Stimulated activated CD8-positive, alpha-beta memory T cell treated with anti-CD3 and anti-CD28 coated beads, Interleukin-7, amount 100 ng/mL, for 48 hours (primary cell): ENCODE measurements at places on chromosomes 2 and 18.

- DNase-seq = no peak
Measured at GRCh38 chr2:239119346-239120126, 271.7 kb downstream of the TWIST2 start.

GRCh38 chr2:26035090-26035743 is 1.3 kb downstream of the RAB10 start:
- no peak for DNase-seq

GRCh38 chr2:218093879-218094278 is 24.8 kb downstream of the RUFY4 start:
- no peak for DNase-seq

- no peak for DNase-seq
Measured at GRCh38 chr2:111160758-111161157, 40.0 kb downstream of the BCL2L11 start.

GRCh38 chr2:9287400-9288045 is 80.9 kb downstream of the ASAP2 start:
- DNase-seq = no peak

DNA sequence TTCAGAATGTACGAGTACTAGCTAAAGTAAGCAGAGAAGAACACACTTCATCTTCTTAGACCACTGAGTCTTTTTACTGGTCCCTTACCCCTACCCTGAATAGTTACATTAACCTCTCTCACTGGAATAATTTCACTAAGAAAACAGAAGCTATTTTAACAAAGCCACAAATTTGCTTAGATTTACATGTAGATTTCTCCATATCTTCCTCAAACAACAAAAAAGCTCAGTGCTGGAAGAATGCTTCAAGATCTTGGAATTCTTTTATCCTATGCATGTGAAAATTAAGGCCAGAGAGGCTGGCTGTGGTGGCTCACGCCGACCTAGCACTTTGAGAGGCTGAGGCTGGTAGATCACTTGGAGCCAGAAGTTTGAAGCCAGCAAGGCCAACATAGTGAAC is 35.2 kb downstream of the MOGAT1 start:
- no peak for DNase-seq

GRCh38 chr18:32301976-32302743 is 112.3 kb downstream of the MEP1B start:
- no peak for DNase-seq

DNA sequence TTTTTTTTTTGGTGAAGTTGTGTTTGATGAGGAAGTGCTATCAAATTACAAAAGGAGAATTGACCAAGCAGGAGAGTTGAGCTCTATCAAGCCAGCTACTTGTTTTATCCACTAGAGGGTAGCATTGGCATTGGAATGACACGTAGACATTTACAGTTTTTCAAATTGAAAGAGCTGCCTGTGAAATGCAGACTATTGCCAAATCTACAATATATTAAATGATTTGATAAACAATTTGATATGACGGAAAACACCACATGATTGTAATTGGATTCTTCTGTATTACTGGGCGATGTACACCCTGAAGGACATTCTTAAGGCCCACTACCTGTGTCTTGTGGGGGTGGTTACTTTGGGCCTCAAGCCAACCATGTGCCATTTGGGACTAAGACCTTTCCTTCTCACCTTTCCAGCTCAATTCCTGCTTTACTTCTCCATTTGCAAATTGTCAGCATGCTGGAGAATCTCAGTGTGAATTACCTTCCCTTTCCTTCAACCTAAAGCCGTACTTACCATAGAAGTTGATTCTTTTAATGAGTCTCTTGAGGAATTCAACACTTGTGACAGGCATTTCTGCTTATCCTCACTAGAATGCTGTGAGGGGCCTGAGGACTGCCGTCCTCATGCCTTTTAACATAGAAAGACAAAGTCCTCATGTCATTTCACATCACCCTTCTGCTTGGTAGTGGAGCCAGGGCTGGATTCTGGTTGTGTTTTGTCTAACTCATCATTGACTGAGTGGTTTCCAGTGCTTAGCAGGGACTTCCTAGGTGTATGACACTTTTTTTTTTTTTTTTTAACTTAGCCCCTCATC is 134.8 kb upstream of the THUMPD2 start:
- DNase-seq = no peak

DNA sequence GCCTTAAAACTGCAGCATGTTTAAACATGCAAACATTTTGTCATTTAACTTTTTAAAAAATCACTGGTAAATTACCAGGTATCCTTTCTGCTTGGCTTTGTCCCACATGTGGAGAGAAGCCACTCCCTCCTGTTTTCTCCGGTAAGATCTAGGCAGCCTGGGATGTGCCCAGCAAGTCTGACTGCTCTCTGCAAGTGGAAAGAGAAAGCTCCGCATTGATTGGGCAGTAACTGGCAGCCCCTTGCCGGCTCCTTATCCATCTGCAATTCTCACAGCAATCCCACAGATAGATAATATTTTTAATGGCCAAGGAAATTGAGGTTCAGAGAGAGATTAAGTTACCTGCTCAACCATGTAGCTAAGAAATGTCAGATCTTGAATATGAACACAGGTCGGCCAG is 136.1 kb downstream of the TMEM200C start:
- DNase-seq = no peak

- DNase-seq = no peak
Measured at GRCh38 chr18:29664278-29665036, 1378.1 kb downstream of the DSC3 start.

DNA sequence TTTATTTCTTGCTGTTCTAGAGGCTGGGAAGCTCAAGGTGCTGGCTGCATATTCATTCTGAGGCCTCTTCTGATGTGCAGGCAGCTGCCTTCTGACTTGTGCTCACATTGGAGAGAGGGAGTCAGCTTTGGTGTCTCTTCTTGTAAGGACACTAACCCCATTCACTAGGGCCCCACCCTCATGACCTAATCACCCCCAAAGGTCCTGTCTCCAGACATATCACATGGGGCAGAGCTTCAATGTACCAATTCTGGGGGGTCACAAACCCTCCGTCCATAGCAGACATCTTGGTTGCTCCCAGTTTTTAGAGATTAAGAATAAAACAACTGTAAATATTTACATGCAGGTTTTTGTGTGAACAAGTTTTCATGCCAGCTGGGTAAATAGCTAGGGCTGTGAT is 109.1 kb downstream of the RTP5 start:
- DNase-seq = no peak

- no peak for DNase-seq
Measured at GRCh38 chr2:161303535-161304050, 4.6 kb upstream of the PSMD14 start.

DNA sequence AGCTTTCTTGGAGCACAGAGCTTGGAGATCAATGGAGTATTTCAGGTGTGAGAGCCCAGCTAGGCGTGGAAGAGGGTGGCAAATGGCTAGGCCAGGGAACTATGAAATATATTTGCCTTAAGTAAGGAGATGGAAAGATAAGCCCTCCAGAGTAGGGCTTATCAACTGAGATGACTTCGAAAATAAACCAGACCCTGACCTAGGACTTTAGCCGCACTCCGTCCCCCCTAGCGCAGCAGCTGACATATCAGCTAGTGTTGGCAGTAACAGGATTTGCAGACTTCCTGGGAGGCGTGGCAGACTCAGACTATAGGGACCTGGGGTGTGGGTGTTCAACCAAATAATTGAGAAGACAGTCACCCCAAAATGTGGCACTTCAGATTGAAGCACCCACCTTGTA is 127.7 kb upstream of the EPAS1 start:
- DNase-seq = no peak

GRCh38 chr2:163133602-163134001 is 295.0 kb upstream of the KCNH7 start:
- no peak for DNase-seq

DNA sequence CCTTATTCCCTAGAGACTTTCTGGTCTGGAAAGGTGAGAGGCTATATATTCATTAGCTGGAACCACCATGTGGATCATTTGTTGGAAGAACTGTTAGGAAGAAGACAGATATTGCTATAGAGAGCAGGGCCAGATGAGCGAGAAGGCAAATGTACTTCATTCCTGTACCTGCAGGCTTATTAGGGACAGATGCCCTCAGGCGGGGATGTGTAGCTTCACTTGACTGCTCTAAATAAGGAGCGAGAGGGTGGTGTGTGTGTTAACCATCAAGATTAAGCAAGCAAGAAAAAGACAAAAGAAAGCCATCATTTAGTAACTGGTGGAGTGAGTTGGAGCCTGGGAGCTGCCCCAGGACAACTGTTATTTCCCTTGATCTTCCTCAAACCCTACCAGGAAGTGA is 36.4 kb downstream of the NEDD4L start:
- DNase-seq = no peak

DNA sequence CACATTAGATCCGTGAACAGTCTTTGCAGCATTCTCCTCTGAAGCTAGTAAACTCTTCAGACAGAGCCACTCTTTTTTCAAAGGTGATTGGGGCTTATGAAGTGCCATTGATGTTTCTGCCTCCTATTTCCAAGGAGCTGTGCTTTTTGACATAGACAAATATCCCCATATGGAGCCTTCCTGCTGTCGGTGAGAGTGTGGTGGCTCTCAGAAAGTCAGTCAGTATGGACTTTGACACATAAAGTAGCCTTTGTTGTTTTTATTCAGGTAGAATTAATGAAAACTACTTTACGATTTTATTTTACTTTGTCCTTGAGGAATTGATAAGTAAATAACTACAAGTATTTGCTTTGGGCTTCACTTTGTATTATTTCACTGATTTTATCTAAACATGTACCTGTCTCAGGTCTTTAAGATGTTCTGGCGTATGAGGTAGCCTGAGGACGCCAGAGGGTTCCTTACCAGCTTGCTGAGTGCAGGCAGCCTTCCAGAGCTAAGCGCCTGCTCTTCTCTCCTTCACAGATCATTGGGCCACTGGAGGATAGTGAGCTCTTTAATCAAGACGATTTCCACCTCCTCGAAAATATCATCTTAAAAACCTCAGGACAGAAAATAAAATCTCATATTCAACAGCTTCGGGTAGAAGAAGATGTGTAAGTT is 69.7 kb downstream of the UGGT1 start:
- DNase-seq = no peak

DNA sequence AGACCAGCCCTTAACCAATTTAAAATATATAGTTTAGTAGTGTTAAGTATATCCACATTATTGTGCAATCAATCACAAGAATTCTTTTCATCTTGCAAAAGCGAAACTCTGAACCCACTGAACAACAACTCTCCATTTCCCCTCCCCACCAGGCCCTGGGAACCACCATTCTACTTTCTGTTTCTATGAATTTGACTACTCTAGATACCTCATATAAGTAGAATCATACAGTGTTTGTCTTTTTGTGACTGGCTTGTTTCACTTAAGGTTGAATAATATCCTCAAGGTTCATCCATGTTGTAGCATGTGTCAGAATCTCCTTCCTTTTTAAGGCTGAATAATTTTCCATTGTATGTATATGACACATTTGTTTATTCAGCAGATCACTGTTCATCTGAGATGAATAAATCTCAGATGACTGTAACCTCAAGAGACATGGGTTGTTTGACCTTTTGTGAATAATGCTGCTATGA is 8.1 kb upstream of the SOS1 start:
- peak; percentile 65 for DNase-seq

GRCh38 chr2:175030380-175031271 is 25.4 kb upstream of the CHN1 start:
- DNase-seq = no peak

DNA sequence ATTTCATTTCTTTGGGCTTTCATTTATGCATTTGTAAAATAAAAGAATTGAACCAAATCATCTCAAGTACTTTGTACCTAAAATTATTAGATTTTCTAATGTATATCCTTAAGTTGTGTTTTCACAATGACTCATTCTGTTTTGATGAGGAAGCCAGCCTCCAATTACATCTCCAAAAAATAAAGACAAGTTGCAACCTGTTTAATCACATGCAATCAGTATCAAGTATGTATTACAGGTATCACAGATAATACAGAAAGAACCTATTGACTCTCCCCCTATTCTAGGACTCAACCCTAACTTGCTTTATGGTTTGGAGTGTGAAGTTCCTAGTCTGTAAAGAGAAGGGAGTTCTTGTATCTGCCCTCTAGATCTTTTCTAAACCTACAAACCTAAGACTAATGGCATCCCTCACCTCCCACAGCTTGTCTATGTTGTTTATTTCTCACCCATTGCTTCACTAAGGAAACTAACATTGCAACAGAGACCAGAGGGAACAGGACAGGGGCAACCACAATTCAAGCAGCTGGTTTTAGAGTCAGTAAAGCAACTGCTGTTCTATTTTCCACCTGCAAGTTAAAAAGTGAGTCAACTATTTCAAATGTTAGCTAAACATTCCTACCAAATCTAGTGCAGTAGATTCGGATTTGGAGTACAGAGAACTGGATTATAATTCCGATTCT is 141.1 kb upstream of the ETAA1 start:
- DNase-seq = no peak

GRCh38 chr2:33275689-33276444 is 200.6 kb upstream of the RASGRP3 start:
- peak; percentile 18 for DNase-seq

- DNase-seq = no peak
Measured at GRCh38 chr2:100260712-100261620, 61.3 kb downstream of the LONRF2 start.

DNA sequence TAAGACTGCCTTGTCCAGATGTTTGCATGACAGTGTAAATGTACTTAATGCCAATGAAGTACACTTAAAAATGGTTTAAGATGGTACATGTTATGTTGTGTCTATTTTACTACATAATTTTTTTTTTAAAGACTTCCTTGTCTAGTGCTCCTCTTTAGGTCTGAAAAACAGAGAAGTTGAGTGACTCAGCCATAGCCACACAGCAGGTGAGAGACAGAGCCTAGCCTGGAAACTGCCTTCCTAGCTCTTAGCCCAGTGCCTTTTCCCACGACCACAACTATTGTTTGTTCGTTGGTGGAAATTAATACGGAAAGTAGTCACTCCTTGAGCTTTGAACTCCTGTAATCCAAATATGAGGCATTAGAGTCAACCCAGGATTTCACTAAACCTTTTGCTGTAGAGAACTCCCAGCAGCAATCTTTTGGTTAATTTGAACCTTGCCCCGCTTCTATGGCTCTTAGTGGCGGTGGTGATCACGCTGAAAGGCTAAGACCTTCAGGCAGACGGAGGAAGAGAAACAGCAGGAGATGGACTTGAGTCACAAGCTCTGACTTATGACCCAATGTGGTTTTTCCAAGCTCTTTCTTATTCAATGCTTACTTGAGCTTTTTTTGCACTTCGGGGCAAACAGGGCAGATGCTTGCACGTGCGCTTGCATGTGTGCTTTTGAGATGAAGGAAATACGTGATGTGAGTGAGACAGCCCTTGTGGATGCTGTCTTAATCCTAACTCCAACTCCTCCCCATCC is 21.2 kb downstream of the TRIB2 start:
- no peak for DNase-seq

- no peak for DNase-seq
Measured at GRCh38 chr2:240687045-240687740, 4.5 kb upstream of the AQP12A start.
